ENCODE measurements at places on chromosomes 2 and 18. TPM values are rescaled to one million over a fixed set of nuclear protein-coding genes. Genes with fewer than 3 reads are reported as not detected.

Gene MOGAT1
- not detected for polyA plus RNA-seq

Gene GCFC2
- 3.1 TPM for polyA plus RNA-seq

GRCh38 chr2:241936457-241937133, 67.1 kb downstream of the RTP5 start:
- H3K36me3 ChIP-seq = no peaks in the 10 kb centered on the region
- H3K27ac ChIP-seq = no peak overlapping the region
- no peak overlapping the region for H3K4me3 ChIP-seq
- DNase-seq = no peak
- no peaks in the 10 kb centered on the region for H3K27me3 ChIP-seq

- H3K27me3 ChIP-seq = no peaks in the 10 kb centered on the region
- DNase-seq = no peak
- no peaks in the 10 kb centered on the region for H3K4me1 ChIP-seq
- H3K4me3 ChIP-seq = no peak overlapping the region
Observed at GRCh38 chr2:66255136-66255535, 179.8 kb upstream of the MEIS1 start.

DNA sequence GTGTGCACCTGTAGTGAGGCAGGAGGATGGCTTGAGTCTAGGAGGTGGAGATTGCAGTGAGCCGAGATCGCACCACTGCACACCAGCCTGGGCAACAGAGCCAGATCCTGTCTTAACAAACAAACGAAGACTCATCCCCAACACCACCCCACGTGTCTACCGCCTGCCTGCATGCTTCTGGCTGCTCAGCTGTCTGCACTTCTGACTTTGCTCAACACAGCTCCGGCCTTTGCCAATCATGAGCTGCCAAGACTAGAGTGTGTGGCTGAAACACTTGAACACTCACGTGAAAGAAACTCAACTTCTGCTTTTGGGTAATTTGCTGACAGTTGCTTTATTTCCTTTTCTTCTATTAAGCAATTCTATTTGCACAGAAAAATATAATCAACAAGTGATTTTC, 32.1 kb upstream of the SP3 start:
- H3K4me3 ChIP-seq = no peak overlapping the region
- peaks cover 42% of the 10 kb centered on the region for H3K4me1 ChIP-seq
- no peaks in the 10 kb centered on the region for H3K27me3 ChIP-seq
- no peaks in the 10 kb centered on the region for H3K36me3 ChIP-seq

- H3K4me1 ChIP-seq = no peaks in the 10 kb centered on the region
- no peak overlapping the region for H3K27ac ChIP-seq
- H3K27me3 ChIP-seq = peaks cover 5% of the 10 kb centered on the region
- no peaks in the 10 kb centered on the region for H3K36me3 ChIP-seq
- H3K4me3 ChIP-seq = no peak overlapping the region
Observed at GRCh38 chr2:42513252-42513918, 19.6 kb upstream of the KCNG3 start.

GRCh38 chr18:25998461-25998860, 92.0 kb downstream of the SS18 start:
- no peaks in the 10 kb centered on the region for H3K27me3 ChIP-seq
- no peak overlapping the region for H3K27ac ChIP-seq

- H3K36me3 ChIP-seq = no peaks in the 10 kb centered on the region
- DNase-seq = no peak
- no peak overlapping the region for H3K4me3 ChIP-seq
- no peaks in the 10 kb centered on the region for H3K4me1 ChIP-seq
- H3K27me3 ChIP-seq = no peaks in the 10 kb centered on the region
- H3K27ac ChIP-seq = no peak overlapping the region
Observed at GRCh38 chr18:70382017-70382416, 93.2 kb downstream of the SOCS6 start.

Measured in CD14-positive monocyte (primary cell).